GM12878 (cell line): ENCODE measurements at places on chromosomes 7 and 10. TPM values are rescaled to one million over a fixed set of nuclear protein-coding genes. Genes with fewer than 3 reads are reported as not detected.
A peak's percentile ranks its signal among the peaks of the same experiment; 100 is the strongest.

SDK1 gene
- 0.33 TPM in 1 of 2 replicates, not detected in the other for total RNA-seq

ZNF438 gene
- 1.2 and 1.8 TPM in 2 replicates for total RNA-seq

CDHR3 gene
- total RNA-seq: not detected in 2 replicates

CISD1 gene
- 31.8 and 34.3 TPM in 2 replicates for total RNA-seq

CPED1 gene
- 0.21 and 0.77 TPM in 2 replicates for total RNA-seq

GRCh38 chr7:28688651-28689050 is 269.5 kb downstream of the TRIL start:
- H3K4me1 ChIP-seq: peaks cover 19% of the 10 kb centered on the region
- H3K27me3 ChIP-seq: no peaks in the 10 kb centered on the region

GRCh38 chr7:93945083-93945482 is 23.5 kb downstream of the GNG11 start:
- H3K27ac ChIP-seq: no peak overlapping the region
- no peak for DNase-seq
- H3K4me3 ChIP-seq: no peak overlapping the region
- H3K27me3 ChIP-seq: no peaks in the 10 kb centered on the region
- no peaks in the 10 kb centered on the region for H3K4me1 ChIP-seq
- no peaks in the 10 kb centered on the region for H3K36me3 ChIP-seq

GRCh38 chr10:99929360-99929759 is 80.4 kb downstream of the DNMBP start:
- no peak overlapping the region for H3K27ac ChIP-seq
- no peak overlapping the region for H3K4me3 ChIP-seq
- peaks cover 4% of the 10 kb centered on the region for H3K36me3 ChIP-seq
- no peaks in the 10 kb centered on the region for H3K4me1 ChIP-seq

DNA sequence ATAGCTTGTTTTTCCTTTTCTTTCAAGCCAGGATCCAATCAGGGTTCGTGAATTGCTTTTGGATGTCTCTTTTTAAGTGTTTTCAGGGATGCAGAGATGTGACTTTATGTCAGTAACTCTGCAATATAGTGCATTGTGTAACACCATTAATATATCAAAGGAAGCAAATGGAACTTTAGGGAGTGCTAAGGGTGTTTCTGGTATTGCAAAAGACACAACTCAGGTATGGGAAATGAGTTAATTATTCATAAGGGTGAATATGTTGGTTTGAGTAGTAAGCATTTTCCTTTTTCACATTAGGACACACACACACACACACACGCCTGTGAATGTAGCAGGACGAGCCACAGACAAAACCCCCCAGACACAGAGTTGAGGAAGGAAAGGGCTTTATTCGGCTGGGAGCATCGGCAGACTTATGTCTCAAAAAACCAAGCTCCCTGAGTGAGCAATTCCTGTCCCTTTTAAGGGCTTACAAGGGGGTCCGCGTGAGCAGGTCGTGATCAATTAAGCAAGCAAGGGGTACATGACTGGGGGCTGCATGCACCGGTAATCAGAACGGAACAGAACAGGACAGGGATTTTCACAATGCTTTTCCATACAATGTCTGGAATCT is 31.8 kb upstream of the GSDME start:
- H3K4me3 ChIP-seq: no peak overlapping the region
- no peaks in the 10 kb centered on the region for H3K4me1 ChIP-seq
- no peaks in the 10 kb centered on the region for H3K36me3 ChIP-seq
- DNase-seq: no peak

GRCh38 chr10:48287417-48288391 is 13.2 kb upstream of the FRMPD2 start:
- peaks cover 43% of the 10 kb centered on the region for H3K4me1 ChIP-seq
- no peaks in the 10 kb centered on the region for H3K36me3 ChIP-seq
- H3K4me3 ChIP-seq: no peak overlapping the region
- H3K27ac ChIP-seq: peak overlapping the region; percentile 67
- no peaks in the 10 kb centered on the region for H3K27me3 ChIP-seq

- no peak for DNase-seq
- H3K4me3 ChIP-seq: no peak overlapping the region
- H3K4me1 ChIP-seq: no peaks in the 10 kb centered on the region
- H3K27me3 ChIP-seq: no peaks in the 10 kb centered on the region
These were observed 5.9 kb downstream of the PPP1R3A start for GRCh38 chr7:113912876-113913275.

- H3K4me1 ChIP-seq: peaks cover 8% of the 10 kb centered on the region; the same call in 1 of the 2 replicates
- no peak overlapping the region for H3K27ac ChIP-seq
- H3K4me3 ChIP-seq: no peak overlapping the region
- H3K36me3 ChIP-seq: no peaks in the 10 kb centered on the region
- no peak for DNase-seq
These were observed 50.1 kb upstream of the TMEM72 start for GRCh38 chr10:44860811-44861736.

- H3K4me1 ChIP-seq: peaks cover 12% of the 10 kb centered on the region
- no peaks in the 10 kb centered on the region for H3K36me3 ChIP-seq
These were observed 154.0 kb upstream of the PPP2R2D start for GRCh38 chr10:131746785-131747184.

DNA sequence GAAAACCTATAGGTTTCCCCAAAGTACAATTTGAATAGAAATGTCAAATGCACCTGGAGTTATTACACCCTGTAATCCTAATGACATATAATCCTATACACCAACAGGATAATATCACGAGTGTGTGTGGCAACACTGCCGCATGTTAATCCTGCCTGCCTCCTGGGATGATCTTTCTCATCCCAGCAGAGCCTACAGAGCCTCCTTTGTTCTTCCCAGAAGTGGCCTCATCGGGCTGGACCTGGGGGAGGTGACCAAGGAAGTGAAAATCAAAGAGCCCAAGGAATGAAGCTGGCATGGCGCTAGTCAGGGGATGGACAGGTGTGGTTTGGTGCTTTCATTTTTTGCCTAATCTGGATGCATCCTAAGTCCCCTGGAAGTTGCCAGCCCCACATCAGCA is 29.5 kb upstream of the LEP start:
- no peaks in the 10 kb centered on the region for H3K36me3 ChIP-seq
- no peaks in the 10 kb centered on the region; the same call in none of the 2 replicates for H3K27me3 ChIP-seq
- H3K4me1 ChIP-seq: no peaks in the 10 kb centered on the region
- no peak for DNase-seq

DNA sequence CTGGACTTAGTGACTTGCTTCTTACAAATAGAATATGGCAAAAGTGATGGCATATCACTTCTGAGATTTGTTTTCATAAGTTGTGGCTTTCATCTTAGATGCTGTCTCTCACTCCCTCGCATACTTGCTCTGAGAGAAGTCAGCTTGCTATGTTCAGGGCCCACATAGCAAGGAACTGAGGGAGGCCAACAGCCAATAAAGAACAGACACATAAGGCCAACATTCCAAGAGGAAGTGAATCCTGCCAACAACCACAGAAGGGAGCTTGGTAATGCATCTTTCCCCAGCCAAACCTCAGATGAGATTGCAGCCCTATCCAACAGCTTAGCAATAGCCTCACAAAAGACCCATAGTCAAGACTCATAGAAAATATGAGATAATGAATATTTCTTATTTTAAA is 39.2 kb upstream of the DMTF1 start:
- no peak overlapping the region for H3K4me3 ChIP-seq
- H3K27me3 ChIP-seq: no peaks in the 10 kb centered on the region
- H3K36me3 ChIP-seq: no peaks in the 10 kb centered on the region
- no peak overlapping the region for H3K27ac ChIP-seq
- no peak for DNase-seq

- no peak for DNase-seq
- H3K27me3 ChIP-seq: no peaks in the 10 kb centered on the region
- H3K4me3 ChIP-seq: no peak overlapping the region
- no peak overlapping the region for H3K27ac ChIP-seq
- no peaks in the 10 kb centered on the region for H3K36me3 ChIP-seq
These were observed 161.4 kb upstream of the MDFIC start for GRCh38 chr7:114760477-114760876.

- peaks cover 10% of the 10 kb centered on the region for H3K4me1 ChIP-seq
- peaks cover 5% of the 10 kb centered on the region; the same call in 1 of the 2 replicates for H3K27me3 ChIP-seq
- H3K4me3 ChIP-seq: peak overlapping the region; percentile 64
- H3K36me3 ChIP-seq: no peaks in the 10 kb centered on the region
These were observed 5.5 kb downstream of the ELOVL3 start for GRCh38 chr10:102231357-102232318.

DNA sequence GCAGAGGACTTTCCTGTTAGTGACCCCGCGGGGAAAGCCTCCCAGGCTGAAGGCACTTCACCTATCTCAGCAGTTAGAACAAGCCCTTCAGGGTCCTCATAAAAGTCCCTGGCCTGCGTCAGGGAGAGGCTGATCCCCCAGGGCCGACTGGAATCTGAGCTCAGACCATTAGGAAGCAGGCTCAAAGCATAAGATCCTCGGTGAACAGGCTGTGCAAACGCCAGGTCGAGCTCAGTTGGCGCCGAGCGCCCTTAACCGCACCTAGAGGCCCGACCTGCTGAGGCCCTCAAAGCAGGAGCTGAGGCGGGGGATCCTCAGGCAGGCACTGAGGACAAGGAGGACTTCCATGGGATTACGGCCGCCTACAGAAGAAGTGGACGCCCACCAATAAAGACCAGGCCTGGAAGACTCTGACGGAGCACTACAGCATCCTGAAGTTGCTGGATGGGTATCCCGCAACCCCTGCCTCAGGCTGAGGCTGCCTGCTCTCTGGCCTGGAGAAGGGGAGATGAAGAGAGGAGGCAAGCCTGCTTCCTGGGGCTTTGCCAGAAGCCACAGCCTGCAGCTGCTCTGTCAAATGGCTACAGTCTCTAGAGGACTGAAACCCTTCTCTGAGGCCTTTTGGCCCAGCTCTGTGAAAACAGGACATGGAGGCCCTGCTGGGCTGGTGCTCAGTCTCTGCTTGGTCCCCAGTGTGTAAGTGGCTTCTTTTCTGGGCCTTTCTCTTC is 29.9 kb downstream of the LIPJ start:
- H3K4me3 ChIP-seq: no peak overlapping the region
- H3K36me3 ChIP-seq: no peaks in the 10 kb centered on the region
- no peaks in the 10 kb centered on the region for H3K27me3 ChIP-seq

DNA sequence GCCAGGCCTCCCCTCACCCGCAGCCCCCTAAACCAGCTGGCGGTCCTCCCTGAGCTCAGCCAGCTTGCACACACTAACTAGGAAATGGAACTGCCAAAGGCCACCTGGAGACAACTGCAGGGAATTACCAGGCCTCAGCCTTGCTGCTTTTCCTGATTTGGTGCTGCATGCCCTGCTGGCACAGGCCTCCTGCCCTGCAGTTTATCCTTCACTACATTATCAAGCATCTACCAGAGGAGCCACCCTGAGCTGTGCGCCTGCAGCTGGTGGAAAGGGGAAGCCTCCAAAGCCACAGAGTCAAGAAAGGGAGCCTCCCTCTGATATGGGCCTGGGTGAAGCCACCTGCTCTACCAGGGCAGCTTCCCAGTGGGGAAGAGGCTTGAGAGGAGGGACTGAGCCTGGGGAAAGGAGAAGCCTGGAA is 139.8 kb downstream of the GRID1 start:
- no peak overlapping the region for H3K27ac ChIP-seq
- no peak for DNase-seq
- H3K4me3 ChIP-seq: no peak overlapping the region
- H3K27me3 ChIP-seq: no peaks in the 10 kb centered on the region
- H3K36me3 ChIP-seq: no peaks in the 10 kb centered on the region

- H3K36me3 ChIP-seq: no peaks in the 10 kb centered on the region
- DNase-seq: no peak
- no peak overlapping the region for H3K27ac ChIP-seq
- H3K4me1 ChIP-seq: no peaks in the 10 kb centered on the region
- H3K27me3 ChIP-seq: no peaks in the 10 kb centered on the region
These were observed 15.9 kb upstream of the CDK13 start for GRCh38 chr7:39934132-39934531.

DNA sequence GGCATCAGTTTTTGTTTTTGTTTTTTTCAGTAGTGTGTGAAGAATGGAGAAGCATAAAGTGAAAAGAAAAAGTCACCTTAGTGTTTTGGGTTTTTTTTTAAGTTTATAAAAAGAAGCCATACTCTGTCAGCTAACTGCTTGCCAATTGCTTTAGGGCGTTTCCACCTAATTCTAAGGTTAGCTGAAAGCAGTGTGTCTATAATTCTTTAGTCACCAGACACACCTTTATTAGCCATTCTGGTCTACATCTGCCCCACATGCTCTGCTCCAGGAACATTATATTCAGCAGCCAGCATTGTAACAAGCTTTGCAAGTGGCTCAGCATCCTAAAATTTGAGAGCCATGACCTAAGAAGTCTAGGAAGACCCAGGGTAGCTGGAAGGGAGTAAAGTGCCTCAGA is 14.1 kb upstream of the SLC16A12 start:
- no peak for DNase-seq
- H3K27ac ChIP-seq: no peak overlapping the region
- no peaks in the 10 kb centered on the region for H3K36me3 ChIP-seq
- no peaks in the 10 kb centered on the region for H3K27me3 ChIP-seq

DNA sequence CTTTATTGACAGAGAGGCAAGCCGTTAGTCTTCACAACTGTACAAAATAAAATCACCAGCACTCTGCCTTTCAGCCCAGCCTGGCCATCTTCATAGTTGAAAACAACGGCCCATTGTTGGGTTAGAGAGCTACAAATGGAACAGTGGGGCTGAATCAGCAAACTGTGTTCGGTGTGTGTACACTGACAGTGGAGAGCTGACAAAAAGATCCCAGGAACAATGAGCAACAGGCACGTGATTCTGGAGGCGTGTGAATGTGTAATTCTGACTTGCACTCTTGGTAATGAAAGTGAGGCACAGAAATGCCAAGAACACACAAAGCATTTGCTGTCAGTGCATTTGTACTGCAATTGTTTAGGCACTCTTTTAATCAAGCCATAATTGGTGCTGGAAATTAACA is 303.7 kb downstream of the WDR11 start:
- H3K27ac ChIP-seq: no peak overlapping the region
- no peaks in the 10 kb centered on the region for H3K4me1 ChIP-seq
- no peak for DNase-seq
- no peaks in the 10 kb centered on the region for H3K36me3 ChIP-seq
- no peak overlapping the region for H3K4me3 ChIP-seq

DNA sequence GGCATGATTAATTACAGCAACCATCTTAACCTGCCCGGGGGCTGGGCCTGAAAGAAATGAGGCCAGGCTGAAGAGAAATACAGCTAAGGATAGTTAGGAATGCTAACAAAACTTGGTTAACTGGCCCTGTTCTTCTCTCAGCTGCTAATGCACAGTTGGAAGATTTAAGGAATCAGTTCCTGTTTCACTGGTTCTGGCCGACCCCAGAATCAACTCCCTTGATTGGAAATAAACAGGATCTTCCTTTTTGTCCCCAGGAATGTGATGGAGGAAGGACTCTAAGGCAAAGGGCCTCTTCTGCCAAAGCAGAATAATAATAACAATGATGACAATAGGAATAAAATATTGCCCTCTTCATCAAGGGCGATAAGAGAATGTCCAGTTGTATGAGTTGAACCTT is 3.5 kb upstream of the LRMDA start:
- H3K27me3 ChIP-seq: no peaks in the 10 kb centered on the region
- no peaks in the 10 kb centered on the region for H3K36me3 ChIP-seq
- no peak overlapping the region for H3K27ac ChIP-seq
- no peaks in the 10 kb centered on the region for H3K4me1 ChIP-seq
- H3K4me3 ChIP-seq: no peak overlapping the region

GRCh38 chr7:129955993-129956543 is 3.3 kb upstream of the UBE2H start:
- no peak overlapping the region for H3K4me3 ChIP-seq
- H3K27ac ChIP-seq: no peak overlapping the region
- H3K4me1 ChIP-seq: 0 out of 2 replicates have a peak, but pooled peaks cover 2% of the 10 kb centered on the region
- no peaks in the 10 kb centered on the region for H3K36me3 ChIP-seq
- H3K27me3 ChIP-seq: no peaks in the 10 kb centered on the region
- DNase-seq: no peak

GRCh38 chr7:47228386-47229014 is 353.4 kb downstream of the TNS3 start:
- no peaks in the 10 kb centered on the region; the same call in 1 of the 2 replicates for H3K27me3 ChIP-seq
- peaks cover 9% of the 10 kb centered on the region for H3K4me1 ChIP-seq
- no peaks in the 10 kb centered on the region for H3K36me3 ChIP-seq
- no peak overlapping the region for H3K4me3 ChIP-seq
- no peak overlapping the region for H3K27ac ChIP-seq
